Glomerular endothelial cell (primary cell): ENCODE measurements at places on chromosomes 1 and 21.

- no peak for DNase-seq
These were observed 32.1 kb downstream of the RGL1 start for GRCh38 chr1:183837062-183837461.

DNA sequence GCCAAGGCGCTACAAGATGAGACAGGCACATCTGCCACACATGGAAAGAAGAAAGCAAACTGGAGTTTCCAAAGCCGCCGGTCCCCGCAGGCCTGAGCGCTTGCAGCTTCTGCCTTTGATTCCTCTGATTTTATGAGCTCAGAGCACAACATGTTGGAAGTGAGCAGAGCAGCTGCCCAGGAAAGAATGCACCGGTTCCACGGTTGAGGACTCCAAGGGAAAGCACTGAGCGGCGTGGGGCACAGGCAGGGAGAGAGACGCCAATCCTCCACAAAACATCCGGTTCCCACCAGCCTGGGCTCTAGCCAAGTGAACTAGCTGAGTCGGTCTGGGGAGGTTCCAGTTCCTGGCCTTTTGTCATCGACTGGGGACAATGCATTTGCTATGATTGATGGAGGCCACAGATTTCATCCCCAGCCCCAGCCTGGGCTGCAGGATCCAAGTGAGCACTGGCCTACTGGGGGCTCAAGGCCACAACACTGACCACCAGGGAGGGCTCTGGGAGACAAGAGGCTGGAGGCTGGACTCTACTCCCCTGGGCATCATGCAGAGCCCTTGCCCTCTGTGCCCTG is 253.1 kb upstream of the IRF2BP2 start:
- peak; percentile 83 for DNase-seq

DNA sequence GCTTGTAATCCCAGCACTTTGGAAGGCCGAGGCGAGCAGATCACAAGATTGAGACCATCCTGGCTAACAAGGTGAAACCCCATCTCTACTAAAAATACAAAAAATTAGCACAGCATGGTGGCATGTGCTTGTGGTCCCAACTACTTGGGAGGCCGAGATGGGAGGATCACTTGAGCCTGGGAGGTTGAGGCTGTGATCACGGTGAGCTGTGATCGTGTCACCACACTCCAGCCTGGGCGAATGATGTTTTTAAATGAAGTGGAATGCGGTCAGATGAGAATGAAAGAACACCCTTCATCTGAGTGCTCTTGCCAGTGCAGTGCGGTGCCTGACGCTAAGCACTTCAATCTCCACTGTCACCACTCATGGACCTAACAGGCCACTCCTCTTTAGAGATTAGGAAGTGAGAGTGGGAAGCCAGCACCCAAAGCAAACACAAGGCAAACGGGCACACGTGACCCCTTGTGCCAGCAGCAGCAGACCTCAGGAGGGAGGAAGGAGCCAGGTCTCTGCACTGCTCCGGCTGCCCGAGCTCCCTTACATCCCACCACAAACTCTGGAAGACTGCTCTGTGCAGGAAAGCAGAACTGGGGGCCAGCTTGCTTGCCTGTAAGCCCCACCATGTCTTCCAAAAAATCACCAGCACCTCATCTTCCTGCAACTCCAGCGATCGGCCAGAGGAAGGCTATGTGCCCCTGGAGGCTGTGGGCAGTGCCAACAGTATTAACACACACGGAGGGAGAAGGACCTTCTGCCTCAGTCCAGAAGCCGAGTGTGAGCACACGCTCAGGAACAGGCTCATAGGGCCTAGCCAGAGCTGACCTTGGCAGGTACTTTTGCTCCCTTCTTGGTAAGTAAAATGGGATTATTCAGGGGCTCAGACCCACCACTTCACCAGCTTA is 9.7 kb downstream of the CTNNBIP1 start:
- no peak for DNase-seq

GRCh38 chr1:237012788-237013383 is 8.6 kb upstream of the MT1HL1 start:
- no peak for DNase-seq

DNA sequence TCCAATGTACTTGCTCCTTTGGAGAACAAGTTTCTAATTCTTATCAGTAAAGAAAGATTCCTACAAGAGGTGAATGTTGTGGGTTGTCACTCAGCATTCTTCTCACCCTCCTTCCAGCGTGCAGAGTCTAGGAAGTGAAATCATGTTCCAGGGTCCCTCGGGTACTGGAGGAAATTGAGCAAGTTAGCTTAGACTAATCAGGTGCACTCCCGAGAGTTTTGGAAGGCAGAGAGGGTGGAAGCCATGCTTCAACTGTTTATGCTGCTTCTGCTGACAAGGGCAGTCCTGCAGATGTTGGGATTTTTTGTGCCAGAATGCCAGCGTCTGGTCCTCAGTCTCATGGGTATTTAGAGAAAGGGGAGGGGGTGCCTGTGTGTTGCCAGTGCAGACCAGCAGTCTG is 5.3 kb upstream of the C1orf115 start:
- DNase-seq, result no peak

DNA sequence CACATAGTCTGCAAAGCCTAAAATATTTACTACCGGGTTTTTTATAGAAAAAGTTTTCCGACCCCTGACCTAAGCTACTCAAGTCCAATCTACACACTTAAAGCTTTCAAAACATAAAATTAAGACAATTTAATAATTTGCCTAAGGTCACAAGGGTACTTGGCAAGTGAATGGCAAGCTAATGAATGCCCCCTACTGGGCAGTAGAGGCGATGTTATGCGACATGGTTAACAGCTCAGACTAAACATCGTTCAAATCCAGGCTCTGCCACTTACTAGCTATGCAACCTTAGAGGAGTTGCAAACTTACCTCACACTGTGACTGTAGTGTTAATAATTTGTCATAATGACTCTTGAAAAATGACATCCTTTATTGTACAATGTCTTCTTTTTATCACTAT is 317.2 kb upstream of the NFIA start:
- DNase-seq, result peak; percentile 20
